Foreskin keratinocyte (primary cell): ENCODE measurements at places on chromosomes 1 and 21.

DNA sequence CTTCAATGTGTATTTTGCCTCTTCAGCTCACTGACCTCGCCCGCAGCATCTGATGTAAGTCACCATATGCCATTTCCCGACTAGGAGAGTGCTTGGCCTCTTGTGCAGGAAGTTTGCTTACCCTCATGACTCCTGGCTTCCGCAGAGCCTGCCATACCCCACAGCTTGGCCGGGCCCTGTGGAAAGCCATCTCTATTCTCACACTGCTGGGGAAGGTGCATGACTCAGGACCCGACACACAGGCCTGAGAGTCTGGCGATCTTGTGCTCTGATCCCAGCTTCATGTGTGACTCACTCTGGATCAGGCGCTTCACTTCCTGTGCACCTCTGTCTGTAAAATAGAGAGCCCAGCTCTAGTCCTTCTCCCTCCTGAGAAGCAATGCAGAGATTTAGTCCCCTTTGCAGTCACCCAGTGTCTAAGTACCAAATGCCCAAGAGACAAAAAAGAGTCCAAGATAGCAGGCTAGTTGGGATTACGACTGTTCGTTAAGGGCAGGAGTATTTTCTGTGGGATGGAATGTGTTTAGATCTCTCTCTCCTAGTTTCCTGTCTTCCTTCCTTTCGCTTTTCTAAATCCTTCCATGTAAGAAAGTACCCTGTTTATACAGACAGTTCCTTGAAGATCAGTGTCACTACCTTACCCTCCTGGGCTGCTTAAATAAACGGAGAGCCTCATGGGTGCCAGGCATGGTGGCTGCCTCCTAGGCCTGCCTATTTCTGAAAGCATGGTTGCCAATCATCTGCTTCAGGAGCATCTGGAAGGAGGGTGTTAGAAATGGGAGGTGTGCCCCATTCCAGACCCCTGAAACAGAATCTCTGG lies 62.8 kb upstream of the KIF26B start:
- peak; percentile 91 for DNase-seq

DNA sequence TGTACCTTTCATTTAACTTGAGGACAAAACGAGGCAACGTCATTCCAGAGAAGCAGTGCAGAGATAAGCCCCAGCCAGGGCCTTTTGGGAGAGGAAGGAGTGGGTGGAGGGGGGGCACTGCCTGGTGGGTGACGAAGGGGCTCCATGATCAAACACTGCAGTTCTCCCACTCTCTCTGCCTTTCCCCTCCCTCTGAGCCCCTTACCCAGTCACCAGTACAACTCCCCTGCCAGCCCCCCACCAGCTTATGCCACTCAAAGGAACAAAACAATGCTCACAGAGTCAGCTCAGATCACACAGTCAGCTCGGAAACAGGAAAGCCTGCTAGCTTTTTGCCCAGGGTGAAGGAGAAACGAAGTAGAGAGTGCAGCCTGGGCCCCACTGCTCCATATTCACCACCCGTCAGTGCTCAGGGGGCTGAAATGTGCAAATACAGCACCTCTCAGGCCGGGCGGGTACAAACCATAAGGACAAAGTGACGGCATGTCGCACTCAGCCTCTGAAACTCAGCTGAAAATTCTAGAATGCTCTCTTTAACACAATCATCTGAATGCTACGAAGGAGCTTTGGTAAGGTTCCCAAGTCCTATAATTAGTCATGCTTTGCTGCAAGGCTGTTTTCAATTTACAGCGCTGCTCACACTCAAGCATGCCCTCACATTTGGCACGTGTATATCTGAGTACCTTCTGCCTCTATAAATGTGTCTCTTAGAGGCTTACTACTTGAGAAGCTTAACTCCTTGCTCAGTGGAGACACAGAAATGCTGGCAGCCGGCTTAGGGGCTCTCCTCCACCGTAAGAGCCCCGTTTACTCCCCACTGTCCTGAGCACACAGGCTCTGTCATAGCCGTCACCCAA lies 65.8 kb upstream of the RAB4A start:
- DNase-seq, result peak; percentile 13

GRCh38 chr1:54989473-54989872 lies 9.0 kb downstream of the TMEM61 start:
- no peak for DNase-seq

DNA sequence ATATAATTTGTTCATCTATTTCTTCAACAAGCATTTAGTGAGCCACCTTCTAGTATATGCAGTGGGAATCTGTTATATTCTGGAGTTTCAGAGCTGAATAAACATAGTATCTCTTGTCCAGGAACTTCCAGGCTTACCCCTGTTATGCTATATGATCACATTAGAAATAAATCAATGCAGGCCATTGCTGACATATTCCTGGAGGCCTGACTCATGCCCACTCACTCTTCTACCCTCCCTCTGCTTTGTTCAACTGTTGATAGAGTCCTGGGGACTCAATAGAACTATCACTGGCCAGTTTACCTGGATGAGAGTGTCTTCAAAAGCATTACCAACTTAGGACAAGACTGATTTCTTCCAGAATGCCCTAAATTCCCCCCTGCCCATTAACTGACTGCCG lies 29.3 kb upstream of the SRSF10 start:
- DNase-seq, result no peak

DNA sequence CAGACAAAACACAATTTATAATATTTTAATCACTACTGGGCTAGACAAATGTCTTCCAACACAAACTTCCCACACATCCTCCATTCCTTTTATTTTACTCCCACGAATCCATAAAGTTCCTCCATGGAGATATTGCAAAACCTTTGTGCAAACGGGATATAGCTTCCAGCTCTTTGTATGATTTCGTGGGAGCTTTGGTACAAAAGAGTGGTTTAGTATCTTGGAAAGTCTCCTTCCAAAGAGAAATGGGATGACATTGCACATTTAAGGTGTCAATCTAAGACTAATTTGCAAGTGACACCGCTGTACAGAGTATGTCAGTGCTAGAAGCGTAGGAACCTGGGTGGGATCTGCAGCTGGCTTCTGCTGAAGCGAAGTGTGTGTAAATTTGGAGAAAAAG lies 455.2 kb upstream of the RUNX1 start:
- DNase-seq, result no peak

DNA sequence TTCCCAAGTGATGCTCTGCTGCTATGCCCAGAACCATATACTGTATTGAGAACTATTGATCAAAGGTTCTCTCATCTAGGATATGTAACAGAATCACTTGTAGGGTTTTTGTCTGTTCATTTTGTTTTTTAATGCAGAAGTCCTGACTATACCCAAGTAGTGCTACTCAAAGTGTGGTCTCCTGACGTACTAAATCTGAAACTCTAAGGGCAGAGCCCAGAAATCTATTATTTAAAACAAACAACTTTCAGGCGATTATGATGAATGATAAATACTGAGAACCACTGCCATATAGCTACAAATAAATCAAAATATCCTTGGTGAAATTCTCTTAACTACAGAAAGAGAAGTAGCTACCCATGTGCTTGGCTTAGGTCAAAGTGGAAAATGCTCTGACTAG lies 10.1 kb downstream of the ZZZ3 start:
- DNase-seq, result no peak

DNA sequence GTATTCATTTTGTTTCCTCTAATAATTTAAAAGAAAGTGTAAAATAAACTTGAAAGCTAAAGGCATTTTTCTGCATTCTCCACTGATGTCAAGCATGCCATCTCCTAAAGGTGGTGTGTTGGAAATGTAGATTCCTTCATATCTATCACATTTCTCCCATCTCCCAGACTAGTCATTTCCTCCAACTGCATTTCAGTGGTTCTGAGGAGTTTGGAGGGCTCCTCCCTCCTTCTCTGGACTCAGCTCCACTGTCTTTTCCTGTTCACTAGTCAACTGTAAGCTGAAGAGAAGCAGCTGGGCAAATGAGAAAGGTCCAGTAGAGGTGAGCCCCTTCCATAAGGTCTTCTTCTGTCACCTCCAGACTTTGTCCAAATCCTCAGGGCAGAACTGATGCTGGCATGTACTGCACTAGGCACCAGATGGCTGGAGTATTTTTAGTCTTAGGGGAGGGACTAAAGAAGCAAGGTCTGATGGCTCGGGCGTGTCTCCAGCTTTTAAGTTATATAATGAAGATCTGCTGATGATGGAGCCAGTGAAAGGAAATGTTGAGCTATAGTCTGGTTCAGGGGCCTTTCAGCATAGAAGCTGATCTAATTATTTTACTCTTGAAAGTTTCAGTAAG lies 186.1 kb downstream of the NTNG1 start:
- peak; percentile 5 for DNase-seq

- no peak for DNase-seq
Observed at GRCh38 chr1:92958203-92958970, 2.9 kb downstream of the DIPK1A start.
